CD8-positive, alpha-beta T cell (primary cell): ENCODE measurements at places on chromosomes 3 and 15.

DNA sequence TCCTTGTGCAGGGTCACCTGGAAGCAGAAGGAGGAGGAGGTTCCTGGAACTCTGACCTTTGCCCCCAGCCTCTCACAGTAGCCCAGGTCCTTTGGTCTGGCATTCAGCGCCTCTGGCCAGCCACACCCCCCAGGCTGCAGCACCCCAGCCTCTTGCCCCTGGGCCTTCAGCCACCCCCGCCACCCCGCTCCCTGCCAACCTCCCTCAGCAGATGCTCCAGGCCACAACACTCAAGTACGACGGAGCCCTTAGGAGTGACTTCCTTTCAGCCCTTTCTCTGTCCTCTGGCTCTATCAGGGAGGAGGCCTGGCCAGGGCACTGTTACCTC lies 45.2 kb downstream of the GRIP2 start:
- no peak for DNase-seq

DNA sequence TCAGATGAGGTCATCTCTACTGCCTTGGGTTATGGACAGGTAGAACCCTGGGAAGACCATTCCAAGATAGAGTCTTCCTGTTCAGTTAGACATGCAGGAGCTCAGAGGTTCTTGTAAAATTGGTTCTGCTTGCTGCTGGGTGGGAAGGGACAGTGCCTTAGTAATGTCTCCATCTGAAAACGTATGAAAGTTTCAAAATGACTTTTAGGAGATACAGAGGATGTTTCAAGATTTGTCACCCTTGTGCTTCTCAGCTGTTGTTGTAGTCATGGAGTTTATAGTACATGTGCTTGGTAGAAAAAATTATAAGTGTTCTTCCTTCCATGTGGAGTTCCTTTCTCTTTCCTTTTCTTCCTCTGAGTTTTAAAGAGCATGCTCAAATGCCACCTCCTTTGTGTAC lies 885.2 kb upstream of the CFAP20DC start:
- no peak for DNase-seq

DNA sequence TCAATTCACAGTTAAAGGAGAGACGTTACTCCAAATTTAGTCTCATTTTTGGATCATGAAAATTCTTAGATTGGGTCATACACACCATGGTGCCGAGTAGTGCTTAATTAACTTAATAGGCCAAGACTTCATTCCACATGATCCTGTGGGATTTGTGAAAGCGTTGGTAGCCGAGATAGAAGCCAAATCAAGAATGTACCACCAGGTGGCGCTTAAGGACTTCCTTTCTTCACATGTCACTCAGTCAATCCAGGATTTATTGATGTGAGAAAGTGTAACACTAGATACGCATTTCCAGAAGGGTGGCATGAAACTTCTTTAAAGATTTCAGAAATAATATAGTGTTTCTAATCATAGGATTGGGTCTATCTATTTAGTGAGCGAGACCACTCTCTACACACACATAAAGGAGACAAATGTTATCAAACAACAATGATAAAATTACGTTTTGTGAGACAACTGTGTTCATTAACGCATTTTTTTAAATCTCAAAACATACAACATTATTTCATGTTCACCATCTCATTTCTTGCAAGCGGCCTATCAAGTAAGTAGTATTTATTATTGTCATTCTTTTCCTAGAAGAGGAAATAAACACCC lies 436.1 kb downstream of the CHL1 start:
- no peak for DNase-seq

- DNase-seq: no peak
Measured at GRCh38 chr15:46297766-46298165, 662.9 kb downstream of the SQOR start.

- no peak for DNase-seq
Measured at GRCh38 chr3:179304605-179305004, 18.2 kb upstream of the ZNF639 start.

GRCh38 chr3:62622553-62623174 lies 249.3 kb upstream of the FEZF2 start:
- DNase-seq: no peak

- DNase-seq: no peak
Measured at GRCh38 chr3:80355144-80355543, 587.3 kb upstream of the ROBO1 start.

DNA sequence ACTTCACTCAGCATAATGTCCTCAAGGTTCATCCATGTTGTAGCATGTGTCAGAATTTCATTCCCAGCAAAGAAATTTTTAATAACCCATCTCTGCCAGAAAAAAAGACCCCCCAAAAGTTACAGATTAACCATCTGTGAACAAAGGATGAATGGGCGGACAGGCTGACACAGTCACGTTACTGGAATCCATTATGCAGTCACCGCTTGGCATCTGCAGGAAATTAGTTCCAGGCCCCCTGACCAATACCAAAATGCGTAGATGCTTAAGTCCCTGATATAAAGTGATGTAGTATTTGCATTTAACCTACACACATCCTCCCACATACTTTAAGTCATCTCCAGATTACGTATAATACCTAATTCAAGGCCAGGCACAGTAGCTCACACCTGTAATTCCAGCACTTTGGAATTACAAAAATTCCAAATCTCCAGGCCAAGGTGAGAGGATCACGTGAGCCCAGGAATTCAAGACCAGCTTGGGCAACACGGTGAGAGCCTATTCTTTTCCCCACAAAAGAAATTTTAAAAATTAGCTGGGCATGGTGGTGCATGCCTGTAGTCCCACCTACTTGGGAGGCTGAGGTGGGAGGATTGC lies 1.5 kb upstream of the SLC12A8 start:
- DNase-seq: no peak
